ENCODE measurements at places on chromosomes 3 and 15.

- DNase-seq = no peak
Observed at GRCh38 chr3:50140990-50141389, 14.1 kb upstream of the SEMA3F start.

DNA sequence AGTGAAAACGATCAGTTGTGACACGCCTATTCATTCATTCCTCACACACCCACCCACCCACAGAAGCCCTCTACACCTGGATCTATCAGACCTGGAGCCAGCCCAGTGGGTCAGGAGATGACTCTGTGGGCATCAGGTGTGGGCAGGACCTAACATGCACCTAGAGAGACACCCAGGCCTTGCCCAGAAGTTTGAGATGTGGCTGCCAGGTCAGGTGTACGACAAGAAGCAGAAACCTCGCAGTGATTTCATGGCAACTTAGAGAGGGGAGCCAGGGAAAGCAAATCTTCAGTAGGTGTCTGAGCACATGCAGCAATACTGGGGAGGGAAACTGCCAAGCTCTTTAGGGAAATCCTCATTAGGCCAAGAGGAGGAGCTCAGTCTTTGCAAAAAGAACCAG, 264.7 kb upstream of the ROPN1 start:
- DNase-seq = no peak

GRCh38 chr3:2656806-2657777, 453.1 kb downstream of the IL5RA start:
- DNase-seq = no peak

GRCh38 chr3:122681974-122682409, 1.4 kb downstream of the PARP14 start:
- no peak for DNase-seq

All from stimulated activated CD8-positive, alpha-beta memory T cell treated with anti-CD3 and anti-CD28 coated beads, Interleukin-4, amount 100 ng/mL, for 24 hours (primary cell).